Effector memory CD4-positive, alpha-beta T cell (primary cell): ENCODE measurements at places on chromosomes 3 and 15.

DNA sequence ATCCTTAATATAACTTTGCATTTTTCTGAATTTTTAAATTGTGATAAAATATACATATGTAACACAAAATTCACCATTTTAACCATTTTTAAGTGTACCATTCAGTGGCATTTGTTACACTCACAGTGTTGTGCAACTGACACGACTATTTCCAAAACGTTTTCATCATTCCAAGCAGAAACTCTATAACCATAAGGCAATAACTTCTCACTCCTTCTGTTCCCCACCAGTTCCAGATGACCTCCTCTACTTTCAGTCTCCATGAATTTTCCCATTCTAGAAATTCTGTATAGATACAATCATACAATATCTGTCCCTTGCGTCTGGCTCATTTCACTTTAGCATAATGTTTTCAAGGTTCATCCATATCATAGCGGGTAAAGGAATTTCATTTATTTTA lies 223.5 kb upstream of the TTC14 start:
- no peak for DNase-seq

GRCh38 chr3:194987571-194988494 lies 283.1 kb downstream of the XXYLT1 start:
- DNase-seq: no peak

- DNase-seq: no peak
These were observed 152.4 kb downstream of the EBLN2 start for GRCh38 chr3:73213896-73214295.

GRCh38 chr3:182469086-182469485 lies 324.2 kb upstream of the ATP11B start:
- DNase-seq: no peak

GRCh38 chr3:22536541-22536940 lies 666.6 kb upstream of the UBE2E2 start:
- no peak for DNase-seq

DNA sequence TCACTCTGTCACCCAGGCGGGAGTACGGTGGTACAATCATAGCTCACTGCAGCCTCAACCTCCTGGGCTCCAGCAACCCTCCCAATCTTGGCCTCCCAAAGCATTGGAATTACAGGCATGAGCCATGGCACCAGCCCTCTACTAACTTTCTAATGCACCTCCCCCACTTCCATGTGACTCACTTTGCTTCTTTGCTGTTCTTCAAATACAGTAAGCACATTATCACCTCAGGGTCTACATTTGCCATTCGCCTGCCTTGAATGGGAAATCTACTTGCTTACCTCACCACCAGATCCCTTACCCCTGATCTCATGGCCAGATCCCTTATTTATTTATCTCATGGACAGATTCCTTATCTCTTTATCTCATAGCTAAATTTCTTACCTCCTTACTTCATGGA lies 235.3 kb downstream of the KCNMB2 start:
- DNase-seq: no peak

DNA sequence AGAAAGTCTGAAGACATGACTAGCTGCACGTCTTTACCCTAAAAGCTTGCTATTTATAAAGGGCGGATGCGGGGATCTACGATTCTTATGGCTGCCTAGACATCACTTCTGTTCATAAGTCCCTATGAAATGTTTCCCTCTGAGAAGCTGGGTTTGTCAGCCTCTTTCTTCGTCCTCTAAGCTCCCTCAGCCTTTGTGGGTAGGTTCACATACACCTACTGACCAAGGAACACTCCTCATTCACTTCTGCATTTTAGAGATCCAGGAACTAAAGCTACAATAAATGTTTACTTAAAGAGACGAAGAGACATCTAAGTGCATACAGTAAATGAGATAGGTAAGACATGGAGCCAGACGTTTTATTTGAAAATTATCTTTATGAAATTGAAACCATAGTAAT lies 16.7 kb upstream of the RAMAC start:
- no peak for DNase-seq

GRCh38 chr3:32450992-32451659 lies 51.5 kb downstream of the CMTM6 start:
- DNase-seq: no peak

DNA sequence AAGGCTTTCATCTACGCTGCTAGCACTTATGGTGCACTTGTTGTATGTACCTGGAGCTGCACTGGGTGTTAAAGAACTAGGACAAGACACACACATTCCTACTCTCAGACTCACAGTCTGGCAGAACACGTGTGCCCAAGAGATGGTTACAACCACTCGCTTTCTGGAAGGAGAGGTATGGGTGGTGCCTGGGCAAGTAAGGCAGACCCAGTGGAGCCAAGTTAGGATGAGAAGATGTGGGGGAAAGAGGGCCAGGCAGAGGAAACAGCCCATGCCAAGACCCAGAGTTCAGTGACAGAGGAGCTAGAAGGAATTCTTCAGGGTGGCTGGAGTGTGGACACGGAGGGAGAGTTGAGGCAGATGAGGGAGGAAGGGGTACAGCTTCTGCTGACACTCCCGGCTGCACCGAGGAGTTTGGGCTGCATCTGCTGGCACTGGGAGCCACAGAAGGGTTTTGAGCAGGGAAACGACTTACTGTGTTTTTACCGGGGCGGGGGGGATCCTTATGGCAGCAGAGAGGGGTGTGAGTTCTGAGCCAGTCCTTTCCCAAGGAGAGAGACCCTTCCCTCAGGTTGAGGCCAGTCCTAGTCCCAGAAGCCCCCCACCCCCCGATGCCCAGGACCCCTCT lies 59.0 kb downstream of the GRIP2 start:
- no peak for DNase-seq

- no peak for DNase-seq
These were observed 71.2 kb downstream of the SSUH2 start for GRCh38 chr3:8573342-8573926.

GRCh38 chr15:81381720-81382119 lies 7.7 kb upstream of the TMC3 start:
- no peak for DNase-seq

GRCh38 chr3:143135150-143135549 lies 15.6 kb downstream of the CHST2 start:
- no peak for DNase-seq

DNA sequence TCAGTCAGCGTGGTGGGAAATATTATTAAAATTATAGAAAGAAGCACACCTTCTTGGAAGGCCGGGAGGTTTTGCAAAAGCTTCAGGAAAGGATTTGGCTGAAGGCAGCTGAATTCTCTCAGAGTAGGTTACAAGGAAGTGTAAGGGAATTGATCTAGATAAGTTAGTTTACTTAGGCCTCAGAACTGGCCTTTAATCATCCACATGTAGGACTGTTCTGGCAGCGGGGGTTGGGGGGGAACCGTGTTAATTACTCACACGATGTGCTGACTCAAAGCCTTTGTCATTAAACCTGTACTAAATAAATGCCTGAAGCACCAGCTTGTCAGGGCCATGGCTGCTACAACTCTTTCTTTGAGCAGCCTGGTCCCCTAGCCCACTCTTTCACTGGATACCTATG lies 12.8 kb downstream of the ASB14 start:
- no peak for DNase-seq

DNA sequence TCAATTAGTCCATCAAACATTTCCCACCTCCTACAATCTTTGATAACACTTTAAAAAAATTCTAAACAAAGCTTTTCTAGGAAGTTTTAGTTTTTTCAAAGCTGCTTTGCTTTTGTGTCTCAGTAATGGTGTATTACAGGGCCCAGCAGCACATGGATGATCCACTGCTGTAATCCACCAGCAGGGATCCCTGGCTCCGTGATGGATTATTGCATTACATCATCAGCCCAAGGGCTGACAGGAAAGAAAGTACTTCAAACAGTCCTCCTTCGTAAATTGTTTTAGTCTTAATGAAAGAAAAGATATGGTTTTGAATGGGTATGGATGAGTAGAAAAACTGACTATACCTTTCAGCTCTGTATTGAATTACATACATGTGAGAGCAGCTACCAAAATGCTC lies 688.9 kb upstream of the NAALADL2 start:
- no peak for DNase-seq

DNA sequence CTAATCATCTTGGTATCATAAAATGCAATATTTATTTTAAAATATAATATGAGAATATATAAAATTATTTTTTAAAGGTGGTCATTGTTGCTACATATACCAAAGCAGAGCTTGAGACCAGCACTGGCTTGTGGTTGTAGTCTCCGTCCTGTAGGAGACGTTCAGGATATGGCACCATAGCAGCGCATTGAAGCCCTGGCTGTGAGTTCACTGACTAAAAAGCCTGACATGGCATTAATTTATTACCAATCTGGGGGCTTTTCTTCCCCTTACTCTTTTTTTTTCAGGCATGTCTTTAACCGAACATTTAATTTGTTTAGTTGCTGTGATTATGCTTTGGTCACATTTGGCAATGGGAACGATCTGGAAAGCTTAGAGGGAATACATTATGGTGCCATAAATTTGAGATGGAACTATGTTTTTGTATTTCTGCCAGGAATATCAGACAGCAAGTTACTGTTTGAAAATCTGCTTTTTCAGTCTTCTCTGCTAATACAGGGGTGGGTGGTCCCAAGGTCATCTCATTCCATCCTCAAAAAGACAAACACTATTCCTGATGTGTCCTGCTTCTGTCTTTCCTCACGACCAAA lies 108.5 kb downstream of the ZIC4 start:
- DNase-seq: no peak

DNA sequence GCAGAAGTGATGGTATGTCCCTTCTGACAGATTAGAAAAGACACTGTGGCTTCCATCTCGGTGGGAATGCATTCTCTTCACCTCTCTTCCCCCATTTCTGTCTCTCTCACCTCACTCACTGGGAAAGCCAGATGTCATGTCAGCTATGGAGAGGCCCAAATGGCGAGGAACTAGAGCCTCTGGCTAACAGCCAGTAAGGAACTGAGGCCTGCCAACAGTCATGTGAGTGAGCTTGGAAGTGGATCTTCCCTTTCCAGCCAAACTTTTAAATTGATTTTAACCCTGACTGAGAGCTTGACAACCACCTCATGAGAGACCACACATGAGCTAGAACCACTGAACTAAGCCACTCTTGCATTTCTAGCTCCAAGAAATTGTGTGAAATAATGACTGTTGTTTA lies 35.2 kb upstream of the CDAN1 start:
- no peak for DNase-seq

DNA sequence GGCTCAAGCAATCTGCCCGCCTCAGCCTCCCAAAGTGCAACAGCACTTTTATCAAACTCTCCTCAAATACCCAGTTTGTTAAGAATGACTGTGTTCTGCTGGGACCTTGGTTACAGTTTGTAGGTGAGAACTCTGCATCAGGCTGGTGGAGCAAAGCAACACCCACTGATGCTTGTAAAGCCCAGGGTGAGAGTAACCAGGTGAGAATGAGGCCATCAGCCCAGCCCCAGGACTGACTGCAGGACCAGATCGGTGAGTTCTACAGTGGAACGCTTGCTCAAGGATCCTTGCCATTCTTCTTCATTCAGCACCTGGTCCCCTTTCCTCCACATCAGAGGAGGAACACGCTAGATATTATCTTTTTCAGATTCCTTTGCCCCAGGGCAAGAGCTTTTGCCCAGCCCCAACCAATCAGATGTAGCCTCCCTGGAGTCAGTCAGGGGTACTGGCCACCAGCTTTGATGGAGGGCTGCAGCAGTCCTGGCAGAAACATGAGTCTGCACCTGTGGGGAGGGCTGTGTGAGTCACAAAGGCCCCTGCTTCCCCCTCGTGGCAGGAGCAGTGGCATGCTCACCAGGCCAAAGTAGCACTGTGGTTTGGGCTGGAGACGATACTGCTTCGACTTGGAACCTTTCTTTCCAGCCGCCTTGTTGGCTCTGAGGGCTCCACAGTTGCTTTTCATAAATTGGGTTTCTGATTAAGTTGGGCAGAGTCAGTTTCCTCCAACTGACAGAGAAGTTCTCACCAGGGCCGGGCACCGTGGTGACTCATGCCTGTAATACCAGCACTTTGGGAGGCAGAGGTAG lies 3.5 kb upstream of the SHISA5 start:
- DNase-seq: peak; percentile 60

GRCh38 chr15:46117071-46117470 lies 482.2 kb downstream of the SQOR start:
- DNase-seq: no peak

DNA sequence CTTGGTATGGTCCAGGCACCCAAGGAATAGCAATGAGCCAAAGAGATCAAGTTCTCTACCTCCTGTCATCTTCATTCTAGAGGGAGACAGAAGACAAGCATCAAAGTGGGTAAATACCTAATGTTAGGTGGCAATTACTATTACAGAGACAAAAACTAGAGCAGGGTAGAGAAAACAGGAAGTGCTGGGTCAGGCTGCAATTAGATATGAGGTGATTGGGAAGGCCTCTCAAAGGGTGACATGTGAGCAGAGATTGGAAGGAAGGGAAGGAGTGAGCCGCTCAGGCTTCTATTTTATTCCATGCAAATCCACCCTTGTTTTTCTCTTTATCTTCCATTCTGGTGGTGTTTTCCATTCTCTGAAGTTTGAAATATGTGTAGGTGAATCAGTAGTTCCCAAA lies 37.4 kb downstream of the EBLN2 start:
- no peak for DNase-seq

DNA sequence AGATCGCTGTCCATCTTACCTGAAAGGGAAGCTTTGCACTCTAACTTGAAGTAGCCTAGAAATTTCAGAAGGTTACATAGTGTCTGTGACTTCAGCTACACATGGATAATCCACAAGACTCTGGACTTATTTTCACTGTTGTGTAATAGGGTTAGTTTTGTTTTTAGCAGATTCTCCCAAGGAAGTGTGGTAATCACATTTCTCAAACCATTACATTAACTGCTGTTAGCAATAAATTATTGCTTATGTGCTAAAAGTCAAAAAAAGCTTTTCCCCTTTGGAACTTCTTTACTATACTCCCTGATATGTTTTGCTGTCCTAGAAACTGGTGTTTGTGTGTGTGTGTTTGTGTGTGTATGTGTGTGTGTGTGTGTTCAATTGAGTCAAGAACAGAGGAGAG lies 351.8 kb upstream of the TPRG1 start:
- DNase-seq: no peak

GRCh38 chr15:90043530-90044010 lies 42.4 kb downstream of the ZNF710 start:
- DNase-seq: no peak

DNA sequence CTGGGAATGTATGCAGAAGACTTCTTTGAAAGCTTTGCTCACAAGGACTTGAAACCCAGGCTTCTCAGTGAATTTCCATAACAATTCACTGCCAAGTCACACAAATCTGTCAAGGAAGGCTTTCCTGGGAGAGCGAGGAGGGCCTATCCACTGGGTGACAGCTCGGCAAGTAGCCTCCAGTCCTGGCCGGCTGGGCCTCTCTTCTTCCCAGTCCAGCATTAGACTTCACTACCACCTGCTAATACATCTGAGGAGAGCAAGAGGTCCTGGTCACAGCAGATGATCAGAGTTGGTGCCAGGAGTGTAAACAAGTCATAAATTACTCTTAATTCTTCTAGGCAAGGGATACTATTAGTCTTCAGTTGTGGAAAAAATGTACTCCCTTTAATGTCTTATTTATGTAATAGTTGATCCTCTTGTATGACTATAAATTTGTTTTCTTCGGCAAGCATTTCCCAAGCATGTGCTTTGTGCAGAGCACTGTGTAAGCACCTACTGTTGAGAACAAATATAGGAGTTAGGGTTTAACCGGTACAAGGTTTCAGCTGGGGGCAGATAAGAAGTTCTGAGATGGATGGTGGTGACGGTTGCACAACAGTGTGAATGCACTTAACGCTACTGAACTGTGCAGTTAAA lies 162.9 kb downstream of the VGLL4 start:
- DNase-seq: no peak

GRCh38 chr3:181326637-181327223 lies 337.2 kb upstream of the DNAJC19 start:
- DNase-seq: no peak
